KG1 (cell line): ENCODE measurements at places on chromosomes 6 and 20.
A peak's percentile ranks its signal among the peaks of the same experiment; 100 is the strongest.

GRCh38 chr20:41635158-41635557, 17.0 kb upstream of the CHD6 start:
- no peak for DNase-seq

DNA sequence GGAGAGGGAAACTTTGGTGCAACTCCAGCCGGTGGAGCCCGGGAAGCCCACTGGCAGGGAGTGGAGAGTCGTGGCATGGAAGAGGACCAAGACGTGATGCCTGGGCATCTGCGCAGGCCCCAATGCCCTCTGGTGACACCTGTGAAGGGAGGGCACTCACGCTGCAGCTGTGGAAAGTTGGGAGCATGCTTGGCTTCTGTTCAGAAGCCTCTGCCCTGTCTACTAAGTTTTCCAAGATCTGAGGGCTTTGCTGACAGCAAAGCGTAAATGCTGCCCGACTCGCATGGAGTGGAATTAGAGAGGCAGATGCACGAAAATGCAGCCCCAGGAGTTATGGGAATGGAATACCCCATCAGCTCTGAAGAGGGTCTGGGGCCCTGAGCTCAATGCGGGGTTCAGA, 75.7 kb downstream of the SYNDIG1 start:
- no peak for DNase-seq

DNA sequence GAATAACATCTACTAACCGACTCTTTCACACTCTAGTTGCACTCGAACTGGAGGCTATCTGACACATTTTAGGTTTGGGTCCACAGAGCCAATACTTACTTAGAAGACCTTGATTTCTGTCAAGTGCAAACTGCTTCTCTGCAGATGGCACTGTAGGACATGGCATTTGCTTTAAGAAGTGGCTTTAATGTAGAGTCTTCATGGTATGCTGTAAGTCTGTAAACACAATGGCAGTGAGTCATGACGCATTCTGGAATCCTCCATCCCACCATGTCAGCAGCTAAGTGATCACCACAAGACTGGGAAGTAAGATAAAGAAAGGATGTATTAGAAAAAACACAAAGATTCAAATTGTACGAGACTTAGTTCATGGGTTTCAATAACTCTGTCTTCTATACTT, 377.0 kb upstream of the NOX3 start:
- DNase-seq, result no peak

- DNase-seq, result no peak
Observed at GRCh38 chr6:63486196-63486595, 86.1 kb upstream of the LOC128125822 start.

- DNase-seq, result peak; percentile 12
Observed at GRCh38 chr6:16238963-16239797, 793 bp downstream of the GMPR start.

- no peak for DNase-seq
Observed at GRCh38 chr20:55090286-55090685, 614.9 kb downstream of the DOK5 start.

DNA sequence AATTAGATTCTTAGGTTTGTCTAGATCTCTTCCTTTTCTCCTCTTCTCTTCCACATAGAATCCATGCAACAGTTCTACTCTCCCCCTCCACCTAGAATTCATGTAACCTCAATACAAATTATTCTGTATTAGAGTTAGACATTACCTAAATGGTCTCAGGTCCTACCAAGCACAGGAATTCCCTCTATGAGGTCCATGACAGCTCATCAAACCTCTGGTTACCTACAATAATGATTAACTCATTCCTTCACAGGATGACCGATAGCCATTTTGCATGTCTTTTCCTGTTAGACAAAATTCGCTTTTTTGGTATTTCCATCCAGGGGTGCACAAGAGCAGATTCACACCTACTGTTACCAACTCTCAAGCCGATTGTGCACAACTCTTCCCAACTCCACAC, 27.4 kb upstream of the BMP2 start:
- no peak for DNase-seq

- DNase-seq, result no peak
Observed at GRCh38 chr6:13917141-13917540, 7.6 kb upstream of the RNF182 start.

- DNase-seq, result peak; percentile 35
Observed at GRCh38 chr6:141677598-141678211, 455.0 kb upstream of the GJE1 start.

- DNase-seq, result no peak
Observed at GRCh38 chr6:104621396-104621795, 238.3 kb downstream of the HACE1 start.

GRCh38 chr6:16319813-16320532, 81.6 kb downstream of the GMPR start:
- peak; percentile 38 for DNase-seq

DNA sequence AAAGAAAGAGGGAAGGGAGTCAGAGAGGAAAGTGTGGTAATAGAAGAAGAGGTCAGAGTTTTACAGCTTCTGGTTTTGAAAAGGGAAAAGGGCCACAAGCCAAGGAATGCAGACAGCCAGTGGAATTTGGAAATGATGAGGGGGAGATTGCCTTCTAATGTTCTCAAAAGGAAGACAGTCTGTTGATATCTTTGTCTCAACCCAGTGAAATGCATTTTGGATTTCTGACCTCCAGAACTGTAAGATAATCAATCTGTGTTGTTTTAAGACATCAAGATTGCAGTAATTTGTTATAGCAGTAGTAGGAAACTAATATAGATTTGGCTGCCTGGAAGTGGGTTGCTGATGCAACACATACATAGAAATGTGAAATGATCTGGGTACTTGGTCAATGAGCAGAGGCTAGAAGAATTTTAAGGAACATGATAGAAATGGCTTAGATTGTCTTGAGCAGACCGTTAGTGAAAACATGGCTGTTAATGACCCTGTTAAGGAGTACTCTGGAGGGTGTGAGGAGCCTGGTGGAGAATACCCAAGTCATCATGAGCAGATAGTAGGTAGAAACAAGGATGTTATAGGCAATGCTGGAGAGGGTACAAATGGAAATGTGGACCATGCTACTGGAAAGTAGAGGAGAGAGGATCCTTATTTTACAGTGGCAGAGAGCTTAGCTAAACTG, 255.8 kb upstream of the RAB32 start:
- no peak for DNase-seq

- no peak for DNase-seq
Observed at GRCh38 chr6:31214516-31214915, 44.0 kb upstream of the POU5F1 start.

DNA sequence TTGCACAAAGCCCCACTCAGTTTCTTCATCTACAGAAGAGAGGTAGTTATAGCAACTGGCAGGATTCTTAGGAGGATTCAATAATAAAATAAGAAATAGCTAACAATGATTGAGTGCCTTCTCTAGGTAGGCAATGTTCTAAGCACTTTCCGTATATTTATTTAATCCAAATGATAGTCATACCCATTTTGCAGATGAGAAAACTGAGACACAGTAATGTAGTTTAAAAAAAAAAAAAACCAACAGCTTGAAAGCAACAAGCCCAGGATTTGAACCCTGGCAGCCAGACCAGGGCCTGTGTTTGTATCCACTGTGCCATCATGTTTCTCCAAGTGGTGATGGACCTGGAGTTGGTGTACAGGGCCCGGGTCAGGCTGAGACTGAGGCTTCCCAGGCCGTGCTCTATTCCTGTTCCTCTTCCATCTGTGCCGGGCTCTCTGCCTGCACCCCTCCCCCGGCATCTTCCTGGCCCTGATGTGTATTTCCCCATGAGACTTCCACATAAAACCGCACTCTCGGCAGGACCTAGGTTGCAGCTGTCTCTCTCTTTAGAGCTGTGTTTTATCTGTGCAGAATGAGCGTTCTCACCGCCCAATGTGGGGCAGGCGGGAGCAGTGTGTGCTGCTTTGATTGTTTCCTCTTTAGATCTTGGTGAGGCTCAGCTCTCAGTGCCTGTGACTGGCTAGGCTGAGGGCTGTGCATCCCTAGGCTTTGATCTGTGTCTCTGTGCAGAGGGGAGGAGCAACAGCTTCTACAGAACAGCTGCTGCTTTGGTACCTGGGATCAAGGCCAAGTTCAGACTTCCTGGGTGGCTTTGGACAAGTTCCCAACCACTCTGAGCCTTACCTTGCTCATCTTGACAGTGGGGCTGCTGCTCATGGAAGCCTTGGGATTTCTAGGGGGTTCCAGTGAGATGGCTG, 49.5 kb downstream of the TOX2 start:
- DNase-seq, result peak; percentile 34

GRCh38 chr6:13013681-13014503, 297.3 kb downstream of the PHACTR1 start:
- DNase-seq, result no peak

DNA sequence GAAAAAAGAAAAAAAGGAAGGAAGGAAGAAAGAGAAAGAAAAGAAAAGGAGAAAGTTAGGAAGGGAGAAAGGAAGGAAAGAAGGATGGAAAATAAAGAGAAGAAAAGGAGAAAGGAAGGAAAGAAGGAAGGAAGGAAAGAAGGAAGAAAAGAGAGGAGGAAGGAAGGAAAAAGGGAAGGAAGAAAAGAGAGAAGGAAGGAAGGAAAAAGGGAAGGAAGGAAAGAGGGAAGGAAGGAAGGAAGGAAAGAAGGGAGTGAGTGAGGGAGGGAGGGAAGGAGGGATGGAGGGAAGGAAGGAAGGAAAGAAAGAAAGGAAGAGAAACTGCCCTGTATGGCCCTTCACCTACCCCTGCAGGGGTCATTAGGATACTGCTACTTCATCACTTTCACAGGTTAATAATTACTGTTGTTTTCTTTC, 12.9 kb upstream of the IGF2R start:
- no peak for DNase-seq

DNA sequence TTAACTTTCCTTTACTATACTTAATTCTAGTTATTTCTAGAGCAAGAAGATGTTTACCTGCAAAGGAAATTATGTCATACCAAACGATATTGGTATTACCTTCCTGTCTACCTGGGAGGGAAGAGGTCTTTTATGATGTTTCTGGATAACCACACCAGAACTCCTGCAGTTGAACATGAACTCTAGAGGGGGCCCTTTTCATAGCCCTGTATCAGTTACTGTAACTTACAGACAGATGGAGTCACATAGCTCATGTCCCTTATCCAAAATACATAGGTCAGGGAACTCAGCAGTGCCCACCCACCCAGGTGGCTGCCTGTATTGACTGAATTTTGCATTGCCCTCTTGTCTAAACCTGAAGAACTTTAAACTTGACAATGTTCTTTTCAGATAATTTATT, 35.1 kb upstream of the MYL9 start:
- DNase-seq, result no peak

- DNase-seq, result no peak
Observed at GRCh38 chr20:58603721-58604120, 47.4 kb upstream of the STX16 start.

DNA sequence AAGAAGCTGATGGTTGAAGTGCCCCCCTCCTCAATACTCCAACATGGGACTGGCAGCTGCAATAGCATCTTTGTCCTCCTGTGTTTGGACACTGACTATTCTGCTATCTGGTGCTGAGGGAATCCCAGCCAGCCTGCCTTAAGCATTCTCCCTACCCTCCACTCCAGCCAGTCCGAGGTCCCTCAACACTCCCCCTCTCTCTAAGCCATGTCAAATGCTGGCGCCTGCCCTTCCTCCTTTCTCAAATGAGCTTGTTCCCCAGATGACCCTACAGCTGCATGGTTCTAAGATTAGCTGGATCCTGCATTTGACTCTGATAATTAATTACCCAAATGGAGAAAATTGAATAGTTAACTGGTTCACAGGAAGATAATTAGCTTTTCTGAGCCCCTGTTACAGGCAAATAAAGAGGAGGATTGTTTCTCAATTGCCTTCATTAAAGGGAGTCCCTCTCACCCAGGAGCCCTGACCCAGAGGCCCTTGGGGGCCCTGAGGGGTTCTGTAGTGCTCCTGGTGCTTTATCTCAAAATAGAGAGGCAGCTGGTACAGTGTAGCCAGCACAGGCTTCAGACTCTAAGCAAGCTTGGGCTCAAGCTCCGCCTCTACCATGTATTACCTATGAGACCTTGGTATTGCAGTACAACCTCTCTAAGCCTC, 37.9 kb upstream of the CHD6 start:
- DNase-seq, result no peak

DNA sequence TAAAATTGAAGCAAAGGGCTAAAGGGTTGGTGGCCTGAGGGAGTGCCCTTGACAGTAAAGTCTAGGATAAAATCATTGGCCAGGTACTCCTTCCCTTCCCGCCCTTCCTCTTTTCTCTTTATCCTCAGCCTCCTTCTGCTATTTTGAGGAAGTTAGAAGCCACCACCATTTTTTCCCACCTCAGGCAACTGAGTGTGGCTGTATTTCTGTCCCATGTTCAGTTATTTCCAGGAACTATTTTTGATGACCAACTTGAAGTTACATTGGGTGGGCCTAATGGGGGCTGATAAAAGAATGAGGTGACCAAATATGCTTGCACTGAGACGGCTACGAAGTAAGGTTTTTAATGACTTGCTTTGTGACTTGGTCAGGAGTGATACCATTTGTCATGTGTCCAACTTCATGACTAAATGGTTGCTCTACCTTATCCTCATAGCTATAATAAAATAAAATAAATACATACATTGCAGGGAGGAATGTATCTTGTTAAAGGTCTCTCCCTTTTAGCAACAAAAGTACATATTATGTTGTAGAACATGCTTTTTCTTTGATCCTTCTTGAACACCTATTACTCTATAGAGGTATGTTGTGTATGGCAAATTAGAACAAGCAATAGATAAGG, 12.0 kb downstream of the PTPN1 start:
- DNase-seq, result no peak

DNA sequence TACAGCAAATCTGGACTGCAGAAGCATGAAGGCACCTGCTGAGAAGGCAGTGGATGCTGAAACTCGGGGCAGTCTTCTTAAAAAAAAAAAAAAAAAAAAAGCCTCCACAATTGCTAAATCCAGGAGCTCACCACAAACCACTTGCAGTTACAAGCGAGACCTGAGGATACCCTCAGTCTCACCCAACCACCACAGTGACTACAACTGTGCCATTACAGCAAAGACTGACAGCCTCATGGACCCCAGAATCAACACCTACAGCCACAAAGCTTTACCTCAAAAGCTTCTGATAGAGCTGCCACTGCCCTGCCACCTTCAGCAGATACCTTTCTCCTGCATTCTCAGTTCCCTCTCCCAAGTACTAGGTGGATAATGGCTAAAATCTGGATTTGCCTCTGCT, 9.0 kb downstream of the COL21A1 start:
- DNase-seq, result no peak

GRCh38 chr20:18984238-18985200, 170.9 kb downstream of the SCP2D1 start:
- DNase-seq, result no peak

DNA sequence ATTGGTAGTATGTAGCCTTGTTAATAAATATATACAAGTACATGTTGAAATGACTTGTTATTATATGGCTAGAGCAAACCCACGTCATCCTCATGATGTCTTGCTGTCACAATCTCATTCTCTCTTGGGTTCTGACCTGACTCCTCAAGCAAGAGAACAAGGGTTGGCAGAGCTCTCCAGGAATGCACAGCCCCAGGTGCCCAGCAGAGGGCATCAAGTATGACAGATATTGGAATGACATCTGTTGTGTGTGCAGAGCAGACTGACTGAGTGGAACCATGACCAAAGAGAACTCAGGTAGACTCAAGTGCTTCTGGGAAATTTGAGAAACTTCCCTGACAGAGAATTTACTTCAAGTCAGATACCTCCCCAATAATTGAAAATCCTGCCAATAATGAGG, 90.6 kb downstream of the PAX1 start:
- DNase-seq, result no peak
